ENCODE measurements at places on chromosomes 6 and 20.

GRCh38 chr6:53796791-53797190 is 2.0 kb downstream of the LRRC1 start:
- no peak for DNase-seq

DNA sequence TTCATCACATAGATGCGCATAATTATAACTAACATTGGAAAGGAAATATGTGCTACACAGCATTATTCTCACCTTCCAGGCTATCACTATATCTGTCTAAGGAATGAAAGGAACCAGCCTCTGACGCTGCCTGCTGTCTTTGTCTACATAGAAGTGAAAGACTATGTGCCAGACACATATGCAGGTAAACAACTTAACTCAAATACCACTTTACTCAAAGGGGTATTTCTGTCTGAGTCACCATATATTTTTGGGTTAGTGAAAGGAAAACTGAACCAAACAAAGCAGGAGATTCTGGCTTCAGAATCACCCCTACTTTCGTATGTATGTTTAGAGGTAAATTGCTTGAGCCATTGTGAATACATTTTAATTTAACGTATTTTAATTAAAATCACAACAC is 328.6 kb upstream of the PLCB4 start:
- DNase-seq = no peak

DNA sequence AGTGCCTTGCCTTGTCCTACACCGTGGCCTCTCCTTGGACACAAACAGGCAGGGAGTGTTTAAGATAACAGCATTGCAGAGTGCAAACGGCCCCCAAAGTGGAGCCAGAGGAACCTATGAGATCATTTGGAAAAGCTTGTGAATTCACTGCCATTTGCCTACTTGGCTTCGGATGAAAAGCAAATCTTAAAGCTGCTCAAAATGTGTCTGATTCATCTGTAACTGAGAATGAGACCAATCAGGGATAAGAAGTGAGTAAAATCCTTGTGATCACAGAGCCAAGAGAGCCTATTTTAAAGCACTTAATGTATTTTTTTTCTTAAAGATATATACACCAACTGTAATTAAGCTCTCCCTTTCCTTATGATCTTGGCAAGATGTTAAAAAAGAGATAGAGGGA is 65.7 kb upstream of the BACH2 start:
- DNase-seq = no peak

DNA sequence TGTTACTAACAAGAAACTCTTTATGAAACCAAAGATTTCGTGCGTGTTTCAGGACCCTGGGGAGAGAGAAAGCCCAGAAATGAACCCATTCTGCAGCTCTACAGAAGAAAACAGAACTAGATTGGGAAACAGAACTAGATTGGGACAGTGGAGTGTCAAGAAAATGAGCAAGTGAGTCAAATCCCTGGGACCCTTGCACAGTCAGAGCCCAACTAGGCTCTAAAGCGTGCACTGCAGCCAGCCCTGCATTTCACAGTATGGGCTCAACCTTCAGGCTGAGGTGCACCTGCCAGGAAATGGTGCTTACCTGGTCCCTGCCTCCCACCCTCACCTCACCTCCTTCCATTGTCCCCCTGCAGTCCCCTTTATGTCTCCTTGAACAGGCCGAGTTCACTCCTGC is 39.7 kb downstream of the BFSP1 start:
- DNase-seq = no peak

GRCh38 chr6:108851756-108852155 is 3.5 kb downstream of the ARMC2 start:
- no peak for DNase-seq

- DNase-seq = no peak
Observed at GRCh38 chr20:61556111-61556510, 304.1 kb downstream of the CDH4 start.
